Peyer's patch (tissue), 4 donors: ENCODE measurements at places on chromosomes 16 and 17. TPM values are rescaled to one million over a fixed set of nuclear protein-coding genes. Genes with fewer than 3 reads are reported as not detected.

HLF gene
- 10.0 TPM for total RNA-seq

PMP22 gene
- 251 TPM for total RNA-seq

CD300A gene
- total RNA-seq, result 8.1 TPM

SLC38A8 gene
- not detected for total RNA-seq

HOXB4 gene
- total RNA-seq, result 6.6 TPM

MGAT5B gene
- total RNA-seq, result 0.27 TPM

- H3K27me3 ChIP-seq, result no peaks in the 10 kb centered on the region
- H3K36me3 ChIP-seq, result no peaks in the 10 kb centered on the region
- H3K4me1 ChIP-seq, result peaks cover 64% of the 10 kb centered on the region
- peak overlapping the region; percentile 82 for H3K27ac ChIP-seq
- DNase-seq, result no peak
- H3K4me3 ChIP-seq, result peak overlapping the region; percentile 52
Observed at GRCh38 chr17:78734793-78735641, 47.1 kb downstream of the CYTH1 start.

DNA sequence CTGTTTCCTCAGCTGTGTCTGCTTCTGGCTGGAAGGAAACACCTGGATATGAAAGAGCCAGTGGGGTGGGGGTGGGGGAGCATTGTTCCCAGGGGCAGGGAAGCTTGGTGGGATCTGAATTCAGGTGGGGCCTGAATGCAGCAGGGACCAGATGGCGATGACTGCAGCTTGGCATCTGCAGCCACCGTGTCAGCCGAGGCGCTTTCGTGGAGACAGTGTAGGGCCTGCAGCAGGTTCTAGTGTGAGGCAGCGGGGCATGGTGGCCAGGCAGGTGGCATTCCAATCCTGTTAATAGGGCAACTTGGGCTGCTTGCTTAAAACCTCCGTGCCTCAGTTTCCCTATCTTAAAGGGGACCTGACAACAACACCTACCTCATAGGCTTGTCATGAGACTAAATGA is 1.7 kb downstream of the PIK3R6 start:
- no peak overlapping the region for H3K27ac ChIP-seq
- no peak for DNase-seq
- H3K4me1 ChIP-seq, result no peaks in the 10 kb centered on the region
- H3K27me3 ChIP-seq, result no peaks in the 10 kb centered on the region
- H3K36me3 ChIP-seq, result no peaks in the 10 kb centered on the region

GRCh38 chr17:75712446-75712845 is 8.8 kb upstream of the ITGB4 start:
- H3K27me3 ChIP-seq, result no peaks in the 10 kb centered on the region
- H3K36me3 ChIP-seq, result no peaks in the 10 kb centered on the region
- H3K4me1 ChIP-seq, result no peaks in the 10 kb centered on the region
- H3K27ac ChIP-seq, result no peak overlapping the region
- no peak overlapping the region for H3K4me3 ChIP-seq
- no peak for DNase-seq

- no peaks in the 10 kb centered on the region for H3K36me3 ChIP-seq
- H3K27ac ChIP-seq, result no peak overlapping the region
- DNase-seq, result no peak
Observed at GRCh38 chr17:72321896-72322295, 201.1 kb downstream of the SOX9 start.

- no peak overlapping the region for H3K4me3 ChIP-seq
- DNase-seq, result no peak
- no peaks in the 10 kb centered on the region for H3K27me3 ChIP-seq
- no peaks in the 10 kb centered on the region for H3K4me1 ChIP-seq
Observed at GRCh38 chr17:9531034-9531433, 44.6 kb downstream of the STX8 start.

GRCh38 chr17:42485680-42486079 is 27.0 kb downstream of the ATP6V0A1 start:
- H3K27me3 ChIP-seq, result no peaks in the 10 kb centered on the region
- H3K4me1 ChIP-seq, result no peaks in the 10 kb centered on the region
- no peak overlapping the region for H3K4me3 ChIP-seq
- H3K27ac ChIP-seq, result no peak overlapping the region
- H3K36me3 ChIP-seq, result peaks cover 96% of the 10 kb centered on the region

DNA sequence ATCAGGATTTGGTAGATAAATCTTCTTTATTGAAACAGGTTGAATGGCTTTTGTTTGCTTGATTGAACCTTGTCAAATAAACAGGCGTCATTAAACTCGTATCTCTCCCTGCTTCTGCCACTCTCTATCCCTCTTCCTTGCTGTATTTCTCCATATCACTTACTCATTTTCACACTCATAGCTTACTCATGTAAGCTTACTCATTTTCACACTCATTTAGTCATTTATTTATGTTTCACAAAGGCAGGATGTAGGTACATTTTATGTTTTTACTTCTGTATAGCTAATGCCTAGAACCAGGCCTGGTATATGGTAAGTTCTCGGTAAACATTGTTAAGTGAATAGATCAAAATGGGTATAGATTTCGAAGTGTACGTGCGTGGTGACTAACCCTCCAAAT is 450.0 kb downstream of the PMP22 start:
- no peaks in the 10 kb centered on the region for H3K36me3 ChIP-seq
- H3K27ac ChIP-seq, result no peak overlapping the region
- H3K4me3 ChIP-seq, result no peak overlapping the region
- H3K4me1 ChIP-seq, result no peaks in the 10 kb centered on the region
- no peak for DNase-seq

GRCh38 chr17:78652913-78653312 is 75.7 kb upstream of the DNAH17 start:
- DNase-seq, result no peak
- H3K4me3 ChIP-seq, result no peak overlapping the region

GRCh38 chr16:16120382-16121184 is 102.7 kb downstream of the ABCC6 start:
- H3K36me3 ChIP-seq, result no peaks in the 10 kb centered on the region
- H3K27me3 ChIP-seq, result no peaks in the 10 kb centered on the region
- DNase-seq, result no peak

DNA sequence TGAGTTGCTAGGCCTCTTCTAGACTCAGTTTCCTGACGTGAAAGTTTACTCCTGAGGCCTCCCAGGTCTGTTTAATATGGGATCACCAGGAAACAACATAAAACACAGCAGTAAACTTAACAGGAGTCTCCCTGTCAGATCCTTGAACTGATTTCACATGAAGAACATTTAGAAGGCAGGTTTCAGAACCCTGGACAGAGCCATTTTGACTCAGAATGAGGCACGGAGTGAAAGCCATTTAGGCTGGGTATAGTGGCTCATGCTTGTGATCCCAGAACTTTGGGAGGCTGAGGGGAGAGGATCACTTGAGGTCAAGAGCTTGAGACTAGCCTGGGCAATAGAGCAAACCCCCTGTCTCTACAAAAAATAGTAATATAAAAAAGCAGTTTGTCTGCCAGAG is 289.1 kb downstream of the CA10 start:
- DNase-seq, result no peak
- H3K4me1 ChIP-seq, result no peaks in the 10 kb centered on the region
- H3K4me3 ChIP-seq, result no peak overlapping the region
- no peaks in the 10 kb centered on the region for H3K36me3 ChIP-seq
- H3K27me3 ChIP-seq, result no peaks in the 10 kb centered on the region
- H3K27ac ChIP-seq, result no peak overlapping the region

- no peak overlapping the region for H3K27ac ChIP-seq
- no peaks in the 10 kb centered on the region for H3K36me3 ChIP-seq
- H3K4me3 ChIP-seq, result no peak overlapping the region
- no peak for DNase-seq
- H3K27me3 ChIP-seq, result no peaks in the 10 kb centered on the region
- no peaks in the 10 kb centered on the region for H3K4me1 ChIP-seq
Observed at GRCh38 chr17:73877962-73878361, 233.7 kb upstream of the SDK2 start.

- no peak overlapping the region for H3K27ac ChIP-seq
- no peaks in the 10 kb centered on the region for H3K36me3 ChIP-seq
- no peaks in the 10 kb centered on the region for H3K4me1 ChIP-seq
- no peak for DNase-seq
- H3K4me3 ChIP-seq, result no peak overlapping the region
Observed at GRCh38 chr17:38585056-38585917, 20.5 kb downstream of the SRCIN1 start.

DNA sequence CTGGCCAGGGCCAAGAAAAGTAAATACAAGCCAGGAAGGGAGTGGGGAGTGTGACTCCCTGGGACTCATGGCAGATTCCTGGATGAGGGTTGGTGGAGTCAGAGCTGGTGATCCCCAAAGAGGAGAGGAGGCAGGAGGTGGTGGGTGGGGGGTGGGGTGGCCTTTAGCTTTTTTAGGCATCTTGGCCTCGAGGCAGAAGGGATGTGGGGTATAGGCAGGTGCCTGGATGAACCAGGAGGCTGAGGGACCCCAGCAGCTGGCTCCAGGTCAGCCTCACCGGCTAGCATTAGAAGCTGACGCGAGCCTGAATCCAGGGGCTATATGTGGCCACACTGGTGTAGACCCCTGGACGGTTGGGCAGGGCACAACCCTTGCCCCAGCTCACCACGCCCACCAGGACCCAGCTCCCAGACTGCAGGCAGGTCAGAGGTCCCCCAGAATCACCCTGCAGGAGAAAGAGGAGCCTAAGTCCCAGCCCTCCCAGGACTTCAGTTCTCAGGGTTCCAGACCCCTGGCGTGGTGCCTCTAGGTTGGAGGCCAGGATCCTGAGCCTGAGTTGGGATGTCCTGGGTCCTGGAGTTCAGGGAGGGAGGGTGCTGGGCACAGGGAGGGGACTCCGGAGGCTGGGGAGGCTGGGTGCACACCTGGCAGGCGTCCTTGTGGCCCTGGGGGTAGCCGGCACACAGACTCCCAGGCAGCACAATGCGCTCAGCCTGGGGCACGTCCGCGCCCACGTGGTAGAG is 2.8 kb downstream of the PRSS33 start:
- peaks cover 13% of the 10 kb centered on the region for H3K4me1 ChIP-seq
- H3K27ac ChIP-seq, result peak overlapping the region; percentile 55
- no peak for DNase-seq
- peaks cover 8% of the 10 kb centered on the region for H3K27me3 ChIP-seq
- H3K4me3 ChIP-seq, result peak overlapping the region; percentile 52

- no peaks in the 10 kb centered on the region for H3K27me3 ChIP-seq
- no peak overlapping the region for H3K27ac ChIP-seq
- H3K4me3 ChIP-seq, result no peak overlapping the region
- H3K36me3 ChIP-seq, result no peaks in the 10 kb centered on the region
Observed at GRCh38 chr16:54487933-54488332, 201.3 kb upstream of the IRX3 start.
